Breast epithelium (tissue), 4 donors: ENCODE measurements at places on chromosomes 7 and 10. TPM values are rescaled to one million over a fixed set of nuclear protein-coding genes. Genes with fewer than 3 reads are reported as not detected.

DNA sequence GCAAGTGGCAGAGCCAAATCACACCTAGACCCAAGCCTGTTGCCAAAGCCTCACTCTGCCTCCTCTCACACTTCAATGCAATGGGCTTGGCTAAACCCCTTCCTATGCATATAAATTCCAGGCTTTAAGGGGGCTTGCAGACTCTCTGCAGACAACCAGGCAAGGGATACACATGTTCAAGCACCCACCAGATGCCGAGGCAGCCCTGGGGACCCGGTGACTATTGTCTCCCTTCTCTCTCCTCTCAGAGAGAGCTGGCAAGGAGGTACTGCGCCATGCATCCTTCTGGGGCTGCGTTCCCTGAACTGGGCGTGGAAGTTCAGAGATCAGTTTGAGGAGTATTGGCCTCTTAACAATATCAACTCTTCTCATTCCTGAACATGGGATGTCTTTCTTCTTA is 131.2 kb downstream of the ARHGAP22 start:
- DNase-seq, result peak; percentile 12

GRCh38 chr7:50739744-50740435 is 42.8 kb downstream of the GRB10 start:
- no peak for DNase-seq

OR2A12 gene
- not detected for total RNA-seq

GRCh38 chr10:122703483-122704448 is 4.1 kb upstream of the C10orf120 start:
- DNase-seq, result peak; percentile 70

RELN gene
- total RNA-seq, result 9.8 TPM

DNA sequence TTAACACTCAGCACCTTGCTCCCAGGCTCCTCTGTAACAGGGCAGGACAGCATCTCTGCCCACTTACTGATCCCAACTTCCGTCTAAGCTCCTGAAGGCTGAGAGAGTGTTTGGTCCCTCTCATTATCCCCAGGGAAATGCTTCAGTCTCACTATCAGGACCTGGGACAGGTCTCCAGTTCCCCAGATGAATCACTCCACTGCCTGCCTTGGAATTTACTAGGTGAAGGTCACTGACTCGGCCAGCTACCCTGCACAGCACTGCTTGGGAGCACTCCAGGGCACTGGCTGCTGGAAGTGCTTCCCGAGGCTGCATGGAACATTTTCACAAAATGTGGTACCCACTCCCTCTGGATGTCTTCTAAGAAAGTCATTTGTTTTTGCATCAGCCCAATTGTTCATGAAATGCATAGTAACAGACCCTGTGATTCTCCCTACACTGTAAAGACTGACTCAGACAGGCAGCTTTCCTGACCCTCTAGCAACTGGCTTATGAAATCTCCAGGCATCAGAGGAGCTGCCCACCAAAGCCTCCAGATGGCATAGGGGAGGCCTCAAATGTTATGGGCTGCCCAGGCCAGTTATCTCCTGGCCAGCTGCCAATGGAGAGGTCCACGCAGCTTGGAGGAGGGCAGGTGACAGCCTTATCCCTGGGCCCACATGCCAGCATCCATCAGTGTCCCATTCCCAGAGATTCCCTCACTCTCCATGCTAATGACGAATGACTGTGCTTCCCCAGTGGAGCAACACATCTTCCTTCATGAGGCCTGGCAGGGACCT is 89.1 kb downstream of the GFRA1 start:
- DNase-seq, result no peak

- DNase-seq, result no peak
These were observed 48.2 kb downstream of the DNAJC12 start for GRCh38 chr10:67789769-67790168.

GRCh38 chr10:34523017-34523767 is 291.9 kb downstream of the PARD3 start:
- DNase-seq, result no peak

GRCh38 chr10:119447823-119448546 is 94.5 kb downstream of the RGS10 start:
- no peak for DNase-seq

FANK1 gene
- total RNA-seq, result 13.8 TPM

ZPBP gene
- total RNA-seq, result not detected

ZNF467 gene
- 5.9 TPM for total RNA-seq

DNA sequence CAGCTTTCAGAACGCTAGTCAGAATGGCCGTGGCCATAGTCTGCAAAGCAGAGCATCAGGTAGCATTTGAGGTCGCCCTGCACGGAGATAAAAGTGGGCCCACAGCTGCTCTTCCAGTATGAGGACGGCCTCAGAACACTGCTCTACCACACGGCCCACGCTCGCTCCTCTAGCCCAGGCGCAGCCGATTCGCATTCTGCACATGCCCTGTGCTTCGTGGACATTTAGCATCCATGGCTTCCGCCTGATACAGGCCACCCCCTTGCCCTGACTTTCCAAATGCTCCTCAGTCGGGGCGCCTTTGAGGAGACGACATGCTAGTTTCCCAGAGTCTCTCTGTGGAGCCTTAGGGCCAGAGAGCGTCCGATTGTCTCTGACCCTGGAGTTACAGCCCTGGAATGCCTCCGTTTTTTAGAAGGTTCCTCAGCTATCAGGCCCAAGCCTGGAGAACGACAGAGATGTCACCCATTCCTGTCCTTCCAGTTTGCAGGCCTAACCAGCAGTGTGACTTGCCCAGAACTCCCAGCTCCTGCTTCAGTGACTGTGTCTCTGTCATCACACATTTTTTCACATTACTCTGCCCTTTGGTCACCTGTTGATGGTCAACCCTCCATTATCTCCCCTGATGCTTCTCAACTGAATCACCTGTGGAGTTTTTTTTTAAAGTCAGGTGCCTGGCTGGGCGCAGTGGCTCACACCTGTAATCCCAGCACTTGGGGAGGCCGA is 14.3 kb downstream of the STRA8 start:
- no peak for DNase-seq

SAP25 gene
- total RNA-seq, result 2.2 TPM

GRCh38 chr10:8361510-8361844 is 307.0 kb downstream of the GATA3 start:
- no peak for DNase-seq

GRCh38 chr7:52257890-52258289 is 777.5 kb upstream of the POM121L12 start:
- DNase-seq, result no peak

GRCh38 chr10:132613566-132614348 is 76.2 kb downstream of the INPP5A start:
- DNase-seq, result no peak

DNA sequence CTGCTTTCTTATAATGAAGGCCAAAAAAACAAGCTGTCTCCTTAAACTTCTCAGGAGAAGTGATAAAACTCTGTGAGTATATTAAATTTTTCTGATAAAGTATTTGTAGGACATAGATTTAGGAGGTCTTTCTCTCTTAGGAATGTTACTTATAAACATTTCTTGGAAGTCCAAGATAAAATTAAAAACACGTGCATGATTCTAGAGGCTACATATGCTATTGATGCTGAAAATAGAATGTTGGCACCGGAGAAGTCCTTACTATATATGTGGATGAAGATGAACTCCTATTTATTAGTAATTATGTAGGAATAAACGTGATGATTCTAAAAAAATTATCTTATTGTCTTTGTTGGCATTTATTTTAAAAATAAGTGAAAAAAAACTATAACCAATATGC is 241.3 kb upstream of the LRRTM3 start:
- no peak for DNase-seq

- DNase-seq, result no peak
These were observed 31.3 kb downstream of the LIPJ start for GRCh38 chr10:88617772-88618300.

DNA sequence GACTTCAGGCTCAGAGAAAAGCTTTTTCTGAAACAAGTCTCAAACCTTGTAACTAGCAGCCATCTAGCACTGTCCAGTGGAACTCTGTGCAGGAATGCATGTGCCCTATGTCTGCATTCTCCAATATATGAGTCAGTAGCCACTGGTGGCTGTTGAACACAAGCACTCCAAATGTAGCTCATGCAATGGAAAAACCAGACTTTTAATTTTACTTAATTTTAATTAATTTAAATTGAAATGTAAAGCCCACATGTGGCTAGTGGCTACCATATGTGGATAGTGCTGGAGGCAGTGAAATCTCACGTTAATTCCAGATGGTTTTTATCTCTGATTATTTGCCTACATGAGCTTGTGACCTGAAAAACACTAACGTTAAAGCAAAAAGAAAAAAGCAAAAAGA is 225.1 kb downstream of the GATA3 start:
- DNase-seq, result no peak

GRCh38 chr10:48234295-48234694 is 40.2 kb downstream of the FRMPD2 start:
- DNase-seq, result no peak

DNA sequence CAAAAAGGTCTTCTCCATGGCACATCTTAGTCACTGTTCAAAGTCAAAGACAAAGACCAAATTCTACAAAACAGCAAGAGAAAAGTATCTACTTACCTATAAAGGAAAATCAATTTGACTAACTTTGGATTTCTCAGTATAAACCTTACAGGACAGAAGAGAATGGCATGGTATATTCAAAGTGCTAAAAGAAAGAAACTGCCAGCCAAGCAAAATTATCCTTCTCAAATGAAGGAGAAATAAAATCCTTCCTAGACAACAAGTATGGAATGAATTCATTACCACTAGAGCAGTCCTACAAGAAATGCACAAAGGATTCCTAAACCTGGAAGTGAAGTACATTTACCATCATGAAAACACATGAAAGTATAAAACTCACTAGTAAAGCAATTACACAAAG is 235.5 kb downstream of the STK31 start:
- no peak for DNase-seq

UPK3BL2 gene
- total RNA-seq, result 0.98 TPM

TMEM140 gene
- total RNA-seq, result 52.8 TPM

- DNase-seq, result no peak
These were observed 167.7 kb downstream of the TRIL start for GRCh38 chr7:28790467-28790866.

GRCh38 chr7:138916275-138916674 is 64.9 kb downstream of the KIAA1549 start:
- no peak for DNase-seq

TMEM196 gene
- total RNA-seq, result not detected

DNA sequence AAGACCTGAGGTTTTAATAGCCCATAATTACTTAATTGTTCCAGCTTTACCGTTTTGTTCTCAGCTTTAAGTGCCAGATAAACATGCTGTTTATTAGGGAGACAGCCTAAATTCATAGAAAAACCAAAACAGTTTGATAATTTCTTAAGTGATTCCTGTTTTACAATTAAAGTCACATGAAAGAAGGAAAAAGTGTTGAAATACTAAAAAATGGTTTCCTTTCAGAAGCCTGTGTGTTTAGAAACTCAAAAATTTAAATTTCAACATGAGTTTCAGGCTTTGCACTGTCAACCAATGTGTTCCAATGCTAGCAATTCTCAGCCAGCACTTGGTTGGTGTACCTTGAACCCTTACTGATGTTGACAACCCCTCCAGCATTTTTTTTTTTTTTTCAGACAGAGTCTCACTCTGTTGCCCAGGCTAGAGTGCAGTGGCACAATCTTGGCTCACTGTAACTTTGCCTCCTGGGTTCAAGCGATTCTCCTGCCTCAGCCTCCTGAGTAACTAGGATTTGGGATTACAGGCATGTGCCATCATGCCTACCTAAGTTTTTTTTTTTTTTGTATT is 135.3 kb downstream of the ICA1 start:
- DNase-seq, result no peak

- no peak for DNase-seq
These were observed 628 bp downstream of the TAF6 start for GRCh38 chr7:100118388-100119071.

DNA sequence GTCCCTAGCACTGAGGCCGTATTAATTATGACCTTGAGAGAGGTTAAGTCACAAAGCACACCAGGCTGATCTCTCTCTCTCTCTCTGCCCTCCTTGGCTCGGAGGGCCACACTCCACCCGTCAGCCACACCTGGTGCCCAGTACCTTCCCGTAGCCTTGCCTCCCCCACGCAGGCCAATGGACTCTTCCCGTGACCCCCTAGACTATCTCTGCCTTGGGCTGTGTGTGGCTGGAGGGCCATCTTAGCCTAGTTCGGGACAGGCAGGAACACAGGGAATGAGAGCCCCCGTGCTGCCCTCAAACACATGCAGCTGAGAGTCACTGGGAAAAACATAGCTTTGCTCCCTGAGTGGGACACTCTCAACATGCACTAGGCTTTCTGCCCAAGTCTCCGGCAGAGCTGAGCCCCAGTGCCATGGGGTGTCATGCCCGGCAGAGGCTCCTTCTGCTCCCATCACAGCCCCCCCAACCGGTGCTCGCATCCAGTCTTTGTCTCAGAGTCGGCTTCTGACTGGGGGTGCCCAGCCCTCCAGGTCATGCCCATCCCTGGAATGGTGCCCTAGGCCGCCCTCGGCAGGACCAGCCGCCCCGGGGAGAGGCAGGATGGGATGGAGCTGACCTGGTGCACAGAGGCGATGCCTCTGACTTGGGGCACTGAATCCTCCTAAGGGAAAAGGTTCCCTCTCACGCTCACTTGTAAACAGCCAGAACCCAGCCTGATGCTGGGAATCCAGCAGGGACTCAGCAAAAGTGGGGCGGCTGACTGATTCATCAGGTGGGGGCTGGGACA is 63.0 kb downstream of the TCERG1L start:
- DNase-seq, result no peak

- DNase-seq, result no peak
These were observed 20.3 kb upstream of the NFKB2 start for GRCh38 chr10:102375250-102375649.

GRCh38 chr7:87218796-87219544 is 562 bp downstream of the TMEM243 start:
- DNase-seq, result peak; percentile 33

DNA sequence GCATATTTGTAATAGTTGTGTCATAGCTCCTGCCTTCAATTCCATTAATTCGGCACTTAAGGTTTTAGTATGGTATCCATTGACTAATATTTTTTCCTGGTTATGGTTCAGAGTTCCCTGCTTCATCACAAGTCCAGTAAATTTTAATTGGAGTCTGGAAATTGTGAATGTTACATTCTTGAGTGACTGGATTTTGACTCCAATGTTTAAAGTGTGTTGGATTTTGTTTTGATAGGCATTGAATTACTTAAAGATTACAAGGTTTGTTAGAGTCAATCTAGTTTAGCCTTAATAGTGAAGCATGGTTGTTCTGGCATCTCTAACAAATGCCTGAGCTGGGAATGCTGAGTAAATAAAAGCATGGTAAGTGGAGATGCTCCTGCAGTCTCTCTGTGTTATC is 326.6 kb upstream of the IGFBP3 start:
- no peak for DNase-seq

CHPF2 gene
- total RNA-seq, result 24.5 TPM

GRCh38 chr10:123675811-123676210 is 9.7 kb downstream of the GPR26 start:
- DNase-seq, result no peak
